Stimulated activated CD4-positive, alpha-beta T cell treated with anti-CD3 and anti-CD28 coated beads, TNF-alpha, amount 100 ng/mL, for 1 hour (primary cell): ENCODE measurements at places on chromosomes 3 and 15.

DNA sequence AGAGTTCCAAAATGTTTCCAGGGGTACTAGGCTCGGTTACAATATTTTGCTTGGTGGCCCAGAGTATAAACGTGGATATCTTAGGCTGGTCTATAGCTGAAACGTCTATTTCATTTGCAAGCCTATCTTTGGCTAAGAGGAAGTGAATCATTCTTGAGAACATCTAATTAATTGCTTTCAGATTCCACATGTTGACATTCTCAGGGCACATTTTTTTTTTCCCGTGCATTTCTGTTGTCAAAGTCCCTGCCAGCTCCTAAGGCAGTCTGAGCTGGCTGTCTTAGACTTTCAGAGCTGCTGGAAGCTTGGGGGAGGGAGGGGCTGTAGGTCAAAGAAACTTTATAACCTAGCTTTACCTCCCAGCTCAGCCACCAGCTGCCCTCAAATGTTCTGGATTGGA is 23.2 kb upstream of the LAMP3 start:
- no peak for DNase-seq

DNA sequence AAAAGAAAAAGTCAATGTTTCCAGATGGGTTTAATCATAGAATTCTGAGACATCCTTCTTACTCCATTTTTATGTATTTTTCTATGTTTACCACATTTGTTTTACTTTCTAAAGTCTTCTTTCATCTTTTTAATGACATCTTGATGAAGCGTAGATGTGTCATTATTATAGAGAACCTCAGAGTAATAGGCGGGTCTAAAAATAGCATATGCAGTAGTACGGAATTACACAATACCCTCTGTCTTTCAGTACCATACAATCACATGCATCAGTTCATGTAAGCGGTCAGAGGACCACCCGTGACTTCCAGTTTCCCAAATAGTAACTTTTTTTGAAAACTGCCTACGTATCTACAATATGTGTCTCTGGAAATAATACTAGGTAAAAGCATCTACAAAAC is 224.0 kb downstream of the PLOD2 start:
- DNase-seq = no peak

- DNase-seq = no peak
These were observed at the start of gene SUSD5 for GRCh38 chr3:33218446-33219174. Gene SUSD5, minus strand, starts transcription at chr3:33218810. Its CDS starts 13 bp downstream, at chr3:33218797.

DNA sequence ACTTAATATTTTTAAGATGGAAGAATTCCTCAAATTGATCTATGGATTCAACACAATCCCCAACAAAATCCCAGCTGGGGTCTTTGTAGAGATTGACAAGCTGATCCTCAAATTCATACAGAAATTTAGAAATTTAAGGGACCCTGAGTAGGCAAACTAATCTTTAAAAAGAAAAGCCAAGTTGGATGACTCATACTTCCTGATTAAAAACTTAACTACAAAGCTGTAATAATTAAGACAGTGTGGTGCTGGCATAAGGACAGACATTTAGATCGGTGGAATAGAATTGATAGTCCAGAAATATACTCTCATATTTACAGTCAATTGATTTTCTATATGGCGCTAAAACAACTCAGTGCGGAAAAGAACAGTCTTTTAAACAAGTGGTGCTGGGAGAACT is 11.6 kb downstream of the FAM162A start:
- no peak for DNase-seq

DNA sequence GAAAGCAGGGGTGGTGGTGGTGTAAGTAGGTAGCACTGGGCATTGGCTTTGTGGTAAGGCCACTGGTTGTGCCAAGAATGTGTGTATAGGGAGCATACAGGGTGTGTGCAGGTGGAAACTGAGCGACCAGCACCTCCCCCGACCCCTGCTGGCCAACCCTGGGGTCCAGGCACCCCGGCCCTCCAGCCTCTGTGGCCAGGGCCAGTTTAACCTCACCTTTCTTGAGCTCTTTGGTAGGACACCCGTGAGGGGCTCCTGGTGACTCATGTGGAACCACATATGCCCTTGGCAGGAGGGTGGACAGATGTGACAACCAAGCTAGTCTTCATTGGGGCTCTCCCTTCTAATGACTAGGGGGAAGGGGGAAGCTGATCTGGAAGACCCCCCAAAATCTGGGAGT is 19.5 kb downstream of the SHF start:
- DNase-seq = no peak

GRCh38 chr3:196629228-196629627 is 10.3 kb upstream of the NRROS start:
- DNase-seq = no peak

DNA sequence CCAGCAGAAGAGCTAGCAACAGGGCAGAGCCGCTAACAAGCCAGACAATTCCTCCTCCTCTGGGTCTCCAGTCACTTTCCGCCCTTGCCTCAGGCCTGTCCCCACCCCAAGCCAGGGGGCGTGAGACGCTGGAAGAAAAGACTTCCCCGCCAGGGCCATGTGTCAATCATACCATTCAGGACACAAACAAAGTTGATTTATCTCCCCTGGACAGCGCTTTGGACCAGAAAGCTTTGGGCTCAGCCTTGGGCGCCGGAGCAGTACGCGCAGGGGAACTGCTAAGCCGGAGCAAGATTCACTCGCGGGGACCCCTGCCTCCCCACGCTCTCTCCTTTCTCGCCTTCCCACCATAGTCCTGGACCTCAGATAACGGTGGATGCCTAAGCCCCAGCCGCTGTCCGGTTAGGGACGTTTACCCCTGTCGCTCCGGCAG is 479 bp downstream of the LRRC2 start:
- DNase-seq = no peak

GRCh38 chr3:112649478-112649735 is 8.5 kb upstream of the CCDC80 start:
- no peak for DNase-seq

DNA sequence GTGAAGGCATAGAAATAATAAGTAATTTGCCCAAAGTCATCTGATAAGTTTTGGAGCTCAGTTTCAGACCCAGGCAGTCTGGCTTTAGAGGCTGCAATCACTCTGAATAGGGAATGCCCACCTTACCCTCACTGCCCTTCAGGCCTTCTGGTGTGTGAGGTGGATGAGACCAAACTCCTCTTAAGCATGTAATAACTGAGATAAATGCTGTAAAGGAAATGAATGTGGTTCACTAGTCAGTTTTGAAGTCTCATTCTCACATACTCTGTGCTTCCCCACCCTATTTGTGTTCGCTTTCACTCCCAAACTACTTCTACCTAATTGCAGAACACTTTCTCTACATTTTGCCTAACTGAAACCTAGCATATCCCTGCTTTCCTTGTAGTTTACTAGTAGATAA is 144.1 kb downstream of the FILIP1L start:
- DNase-seq = no peak

GRCh38 chr3:114504941-114505628 is 211.3 kb downstream of the TIGIT start:
- DNase-seq = no peak

DNA sequence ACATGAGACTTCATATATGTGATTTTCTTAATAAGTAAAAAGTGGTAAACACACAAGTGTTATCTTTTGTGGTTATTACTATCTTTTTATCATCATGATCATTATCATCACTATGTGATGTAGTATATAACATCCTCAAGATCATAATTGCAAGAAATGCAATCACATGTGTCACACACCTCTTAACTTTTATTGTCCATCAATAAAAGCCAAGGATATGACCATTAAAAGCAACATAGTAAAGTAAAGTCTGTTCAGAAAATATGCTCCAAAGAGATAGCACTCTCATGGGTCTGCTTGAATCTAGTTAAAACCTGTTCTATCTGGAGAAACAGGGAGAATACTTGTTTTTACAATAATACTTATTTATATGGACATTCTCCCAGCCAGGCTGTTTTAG is 153.0 kb upstream of the MLF1 start:
- no peak for DNase-seq

DNA sequence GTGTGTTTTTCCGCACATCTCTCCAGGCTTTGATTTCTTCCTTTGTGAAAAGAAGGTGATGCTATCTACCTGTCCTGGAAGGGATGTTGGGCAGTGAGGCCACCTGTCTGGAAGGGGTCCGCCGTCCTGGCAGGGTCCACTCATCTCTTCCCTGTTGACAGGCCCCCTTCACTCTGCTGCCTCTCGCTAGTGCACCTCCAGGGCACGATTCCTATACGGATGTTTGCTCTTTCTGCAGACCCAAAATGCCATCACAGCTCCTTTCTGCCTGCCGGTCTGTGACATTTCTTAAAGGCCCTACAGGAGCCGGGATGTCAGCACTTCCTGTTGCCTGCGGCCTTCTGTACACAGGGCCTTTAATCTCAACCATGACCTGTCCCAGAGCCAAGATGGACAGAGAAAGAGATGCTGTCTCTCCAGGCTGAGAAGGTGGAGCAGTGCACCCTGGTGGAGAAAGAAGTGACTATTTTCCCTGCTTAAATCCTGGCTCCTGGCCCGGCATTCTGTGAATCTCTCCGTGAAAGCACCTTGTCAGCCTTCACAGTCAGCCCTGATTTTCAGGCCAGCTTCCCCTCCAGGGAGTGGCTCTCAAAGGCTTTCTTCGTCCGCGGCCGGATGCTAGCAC is 7.4 kb downstream of the FAM3D start:
- no peak for DNase-seq
